ENCODE measurements at places on chromosomes 3 and 15.

DNA sequence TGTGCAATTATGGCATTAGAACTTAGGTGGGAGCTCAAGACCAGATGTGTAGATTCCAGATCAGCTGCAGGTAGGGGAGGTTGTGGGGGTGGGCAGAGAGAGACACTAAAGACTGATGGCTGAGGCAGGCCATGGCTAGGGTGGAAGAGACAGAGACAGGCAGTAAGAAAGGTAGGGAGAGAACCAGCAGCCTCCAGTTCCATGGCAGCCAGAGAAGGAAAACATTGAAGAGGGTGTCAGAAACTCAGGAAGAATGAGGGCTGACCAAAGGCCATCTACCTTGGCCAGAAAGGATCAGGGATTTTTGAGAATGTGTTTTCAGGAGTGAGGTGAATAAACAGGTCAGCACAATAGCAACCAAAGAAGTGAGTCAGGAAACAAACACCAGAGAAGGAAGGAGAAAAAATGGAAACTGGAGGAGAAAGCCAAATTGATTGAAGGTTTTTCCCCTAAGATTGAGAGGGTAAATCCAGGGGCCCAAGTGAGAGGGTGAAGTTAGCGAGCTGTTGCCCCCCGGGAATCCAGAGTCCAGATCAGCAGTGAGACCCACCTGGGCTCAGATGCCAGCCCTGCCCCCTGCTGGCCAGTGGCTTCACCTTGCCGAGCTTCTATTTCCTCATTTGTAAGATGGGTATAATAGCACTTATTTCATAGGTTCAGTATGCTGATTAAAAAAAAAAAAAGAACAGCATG is 41.0 kb downstream of the ABHD2 start:
- DNase-seq = no peak

DNA sequence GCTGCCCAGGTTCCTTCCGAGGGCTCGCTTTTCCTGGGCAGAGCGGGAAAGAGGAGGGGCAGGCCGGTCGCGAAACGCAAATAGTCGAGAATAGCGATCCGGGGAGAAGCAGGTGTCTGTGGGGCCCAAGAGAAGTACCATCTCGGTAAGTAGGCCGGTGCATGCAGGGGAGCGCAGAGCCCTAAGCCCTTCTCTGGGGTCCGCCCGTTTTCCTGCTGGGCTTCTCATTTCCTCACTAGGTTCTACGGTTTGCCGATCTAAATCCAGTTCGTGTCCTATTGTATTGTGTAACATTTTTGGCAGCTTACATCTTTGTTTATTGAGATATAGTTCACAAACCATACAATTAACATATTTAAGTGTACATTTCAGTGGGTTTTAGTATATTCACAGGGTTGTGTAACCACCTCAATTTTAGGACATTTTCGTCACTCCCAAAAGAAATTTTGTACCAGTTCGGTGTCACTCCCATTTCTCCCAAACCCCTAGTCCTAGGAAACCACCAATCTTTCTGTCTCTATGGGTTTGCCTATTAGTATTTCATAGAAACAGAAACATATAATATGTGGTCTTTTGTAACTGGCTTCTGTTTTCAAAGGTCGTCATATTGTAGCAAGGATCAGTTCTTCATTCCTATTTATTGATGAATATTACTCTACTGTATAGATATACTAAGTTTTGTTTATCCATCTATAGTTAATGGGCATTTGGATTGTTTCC is 6.8 kb upstream of the TRIM69 start:
- no peak for DNase-seq

DNA sequence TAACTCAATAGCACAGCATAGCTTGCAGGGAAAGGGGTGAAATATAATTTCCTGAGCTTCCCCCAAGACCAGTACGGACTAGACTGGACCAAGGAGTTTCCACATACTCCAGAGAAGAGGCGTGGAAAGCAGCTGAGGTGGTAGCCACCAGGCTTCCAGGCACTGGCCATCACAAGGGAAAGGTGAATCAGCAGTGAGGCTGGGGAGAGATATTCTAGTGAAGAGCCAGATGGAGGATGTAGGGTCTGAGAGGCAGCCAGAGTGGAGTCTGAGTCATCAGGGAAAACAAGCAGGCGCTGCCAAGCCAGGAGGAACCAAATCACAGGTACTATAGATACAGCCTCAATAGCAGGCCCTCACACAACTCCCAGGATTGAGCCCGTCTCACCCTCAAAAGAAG is 9.6 kb upstream of the RASA2 start:
- DNase-seq = no peak

GRCh38 chr15:89225588-89225987 is 4.2 kb upstream of the RLBP1 start:
- DNase-seq = no peak

- no peak for DNase-seq
These were observed 130.6 kb downstream of the CCNL1 start for GRCh38 chr3:157029365-157029790.

- DNase-seq = no peak
These were observed 24.8 kb upstream of the ZNF774 start for GRCh38 chr15:90327311-90327710.

DNA sequence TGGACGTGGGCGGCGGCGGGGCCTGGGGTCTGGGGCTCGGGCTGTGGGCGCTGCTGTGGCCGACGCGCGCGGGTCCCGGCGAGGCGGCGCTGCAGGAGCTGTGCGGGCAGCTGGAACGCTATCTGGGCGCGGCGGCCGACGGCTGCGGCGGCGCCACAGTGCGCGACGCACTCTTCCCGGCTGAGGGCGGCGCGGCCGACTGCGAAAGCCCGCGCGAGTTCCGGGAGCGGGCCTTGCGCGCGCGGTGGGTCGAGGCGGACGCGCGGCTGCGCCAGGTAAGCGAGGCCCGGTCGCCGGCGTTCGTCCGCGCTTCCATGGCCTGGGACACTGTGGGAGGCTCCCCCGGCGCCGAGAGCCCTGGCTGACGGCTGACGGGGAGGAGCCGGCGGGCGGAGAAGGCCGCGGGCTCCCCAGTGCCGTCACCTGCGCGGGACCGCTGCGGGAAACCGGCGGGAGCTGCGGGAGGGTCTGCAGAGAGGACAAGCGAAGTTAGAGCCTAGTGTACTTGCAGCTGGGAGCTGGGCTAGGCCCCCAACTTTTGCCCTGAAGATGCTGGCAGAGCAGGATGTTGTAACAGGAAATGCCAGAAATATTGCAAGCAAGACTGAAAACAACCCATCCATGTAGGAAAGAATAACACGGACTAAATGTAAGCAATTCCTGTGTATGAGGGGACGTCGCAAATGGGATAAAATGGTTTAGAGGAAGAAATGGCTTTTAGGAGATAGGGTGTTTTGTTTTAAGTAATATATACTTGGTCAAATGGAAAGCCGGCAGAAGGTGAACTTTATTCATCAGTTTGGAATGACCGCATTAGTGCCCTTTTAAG is 847 bp downstream of the WHAMM start:
- no peak for DNase-seq

GRCh38 chr3:58116985-58117384 is 93.8 kb downstream of the DNASE1L3 start:
- DNase-seq = no peak

DNA sequence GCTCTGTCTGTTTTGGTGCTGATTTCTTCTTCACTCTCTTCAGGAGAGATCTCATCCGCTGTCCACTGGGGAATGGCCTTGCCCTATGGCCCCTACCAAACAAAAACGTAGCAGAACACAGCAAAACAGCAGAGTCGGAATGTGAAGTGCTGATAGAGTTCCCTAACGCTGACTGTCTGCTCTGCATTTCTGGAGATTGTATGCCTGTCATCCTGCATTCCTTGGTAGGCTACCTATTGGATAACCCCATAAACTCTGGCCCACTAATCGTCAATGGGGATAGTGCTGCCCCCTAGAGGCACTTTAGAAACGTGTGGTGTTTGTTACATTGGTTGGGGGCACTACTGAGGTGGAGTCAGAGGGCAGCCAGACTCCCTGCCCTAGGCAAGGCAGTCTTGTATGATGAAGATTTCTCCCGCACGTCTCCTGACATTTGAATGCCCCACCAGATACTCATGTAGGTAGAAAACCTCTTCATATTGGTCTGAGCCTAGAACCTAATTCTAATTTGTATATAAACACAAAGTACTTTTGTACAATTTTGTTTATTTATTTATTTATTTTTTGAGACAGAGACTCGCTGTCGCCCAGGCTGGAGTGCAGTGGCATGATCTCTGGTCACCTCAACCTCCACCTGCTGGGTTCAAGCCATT is 15.6 kb upstream of the MAGEF1 start:
- DNase-seq = peak; percentile 70

DNA sequence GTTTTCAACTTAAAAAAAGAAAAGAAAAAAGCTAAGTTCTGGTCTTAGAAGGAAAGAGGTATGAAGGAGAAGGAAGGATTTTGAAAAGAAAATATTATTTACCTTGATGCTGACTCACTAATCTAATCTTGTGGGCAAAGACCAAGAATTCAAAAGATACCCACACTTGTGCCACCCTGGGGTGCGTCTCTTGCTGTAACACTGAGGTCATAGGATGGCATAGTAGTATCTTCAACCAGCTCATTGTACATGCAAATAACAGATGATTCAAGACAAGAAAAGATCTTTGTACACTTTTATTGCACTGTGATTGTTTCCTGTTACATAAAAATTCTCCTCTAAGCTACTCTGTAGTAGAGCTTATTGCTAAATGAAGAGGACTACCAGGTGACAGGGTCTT is 17.3 kb downstream of the PLS1 start:
- DNase-seq = no peak

GRCh38 chr3:154973851-154974250 is 106.3 kb upstream of the MME start:
- no peak for DNase-seq

DNA sequence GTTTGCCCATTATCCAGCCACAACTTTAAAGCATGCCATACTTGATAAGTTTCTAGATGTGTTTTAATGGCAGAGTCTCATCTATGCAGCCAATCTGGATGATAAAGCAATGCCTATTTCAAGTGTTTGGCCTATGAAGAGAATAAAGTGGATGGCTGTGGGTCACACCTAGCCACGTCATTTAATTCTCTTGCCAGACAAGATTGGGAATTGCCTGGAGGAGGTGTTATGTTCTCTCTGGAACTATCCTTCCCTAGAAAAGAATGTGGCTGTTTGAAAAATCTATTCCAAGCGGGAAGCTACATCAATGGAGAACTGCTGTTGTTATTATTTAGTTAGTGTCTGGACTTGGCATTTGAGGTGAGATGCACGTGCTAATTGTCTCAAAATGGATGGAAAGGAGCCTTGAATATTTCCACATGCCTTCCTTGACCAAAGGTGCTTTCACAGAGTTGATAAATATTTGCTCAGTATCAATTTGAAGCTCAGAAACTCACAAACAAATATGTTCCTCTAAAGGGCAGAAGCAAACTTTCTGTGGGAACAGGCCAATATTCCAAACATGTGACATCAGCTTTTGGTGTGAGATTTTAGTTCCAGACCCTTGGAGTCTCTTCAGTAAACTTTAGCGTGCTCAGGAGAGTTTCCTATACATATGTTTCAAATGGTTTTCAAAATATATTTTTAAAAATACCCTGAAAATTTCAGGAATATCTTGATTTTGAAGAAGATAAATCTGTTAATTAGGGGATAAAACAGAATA is 510.6 kb upstream of the SGO1 start:
- no peak for DNase-seq

GRCh38 chr3:135325096-135325495 is 530.0 kb downstream of the EPHB1 start:
- DNase-seq = no peak

GRCh38 chr3:118525077-118525476 is 509.6 kb downstream of the IGSF11 start:
- DNase-seq = no peak

DNA sequence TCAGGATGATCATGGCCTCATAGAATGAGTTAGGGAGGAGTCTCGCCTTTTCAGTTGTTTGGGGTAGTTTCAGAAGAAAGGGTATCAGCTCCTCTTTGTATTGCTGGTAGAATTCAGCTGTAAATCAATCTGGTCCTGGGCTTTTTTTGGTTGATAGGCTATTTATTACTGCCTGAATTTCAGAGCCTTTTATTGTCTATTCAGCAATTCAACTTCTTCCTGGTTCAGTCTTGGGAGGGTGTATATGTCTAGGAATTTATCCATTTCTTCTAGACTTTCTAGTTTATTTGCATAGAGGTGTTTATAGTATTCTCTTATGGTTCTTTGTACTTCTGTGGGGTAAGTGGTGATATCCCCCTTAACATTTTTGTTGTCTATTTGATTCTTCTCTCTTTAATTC is 1024.2 kb downstream of the DIPK2A start:
- no peak for DNase-seq

DNA sequence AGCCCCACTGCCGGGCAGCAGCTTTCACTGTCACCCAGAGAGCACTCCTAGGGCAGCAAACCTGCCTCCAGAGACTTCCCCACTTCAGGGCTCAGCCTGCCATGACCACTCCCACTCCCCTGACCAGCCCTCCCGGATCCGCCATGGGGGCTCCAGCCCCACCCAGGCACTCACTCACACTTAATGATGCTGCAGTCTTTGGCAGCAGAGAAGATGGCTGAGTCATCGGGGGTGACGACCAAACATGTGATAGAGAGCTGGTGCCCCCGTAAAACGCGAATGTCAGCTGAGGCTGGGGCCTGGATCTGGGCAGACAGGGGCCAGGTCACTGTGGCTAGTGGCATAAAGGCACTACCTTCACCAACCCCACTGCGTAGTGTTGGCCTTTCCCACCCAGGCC is 4.7 kb downstream of the RRP9 start:
- DNase-seq = no peak

- DNase-seq = no peak
These were observed 98.3 kb upstream of the CBLB start for GRCh38 chr3:105967117-105967516.

- DNase-seq = no peak
These were observed 55.4 kb downstream of the KLF13 start for GRCh38 chr15:31381801-31382712.

GRCh38 chr3:78659386-78659987 is 1108.3 kb downstream of the ROBO1 start:
- no peak for DNase-seq

DNA sequence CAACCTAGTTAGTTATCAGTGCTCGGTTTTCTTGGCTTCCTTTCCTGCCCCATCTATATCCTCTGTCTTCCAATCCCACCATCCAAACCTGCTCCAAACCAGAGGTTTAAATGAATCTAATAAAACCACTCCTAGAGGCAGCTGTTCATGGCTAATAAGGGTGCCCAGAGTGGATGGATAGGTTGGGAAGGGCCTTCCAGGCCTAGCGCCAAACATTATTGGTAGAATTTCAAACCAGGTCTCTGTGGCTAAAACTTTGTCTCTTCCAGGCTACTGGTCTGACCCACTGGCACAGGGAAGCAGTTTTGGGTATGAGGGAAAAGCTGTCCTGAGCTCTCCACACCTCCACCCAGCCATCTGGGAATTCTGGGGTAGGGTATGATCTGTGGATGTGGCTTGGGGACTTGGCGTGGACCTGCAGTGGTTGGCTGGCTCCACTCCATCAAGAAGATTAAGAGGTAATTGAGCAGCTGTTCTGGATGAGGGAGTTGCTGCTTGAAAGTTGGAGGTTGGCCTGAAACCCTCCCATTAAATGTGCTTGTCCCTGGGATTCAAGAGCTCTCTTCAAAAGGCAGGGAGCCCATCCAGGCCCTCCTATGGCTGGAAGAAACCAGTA is 29.3 kb upstream of the INSYN1 start:
- no peak for DNase-seq

DNA sequence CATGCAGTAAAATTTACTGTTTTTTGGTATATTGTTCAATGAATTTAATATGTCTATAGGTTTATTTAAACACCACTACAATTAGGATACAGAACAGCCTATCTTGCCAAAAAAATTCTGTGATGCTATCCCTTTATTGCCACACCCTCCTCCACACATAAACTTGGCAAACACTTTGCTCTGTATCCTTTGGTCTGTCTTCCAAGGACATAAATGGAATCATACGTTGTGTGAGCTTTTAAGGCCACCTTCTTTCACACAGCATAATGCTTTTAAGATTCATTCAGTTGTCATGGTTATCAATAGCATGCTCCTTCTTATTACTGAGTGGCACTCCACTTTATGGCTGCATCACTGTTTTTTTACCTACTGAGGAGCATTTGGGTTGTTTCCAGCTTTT is 71.5 kb downstream of the CERS3 start:
- DNase-seq = no peak
